ENCODE measurements at places on chromosomes 12 and 14. TPM values are rescaled to one million over a fixed set of nuclear protein-coding genes. Genes with fewer than 3 reads are reported as not detected.

Gene SLC5A8
- not detected for polyA plus RNA-seq

Gene KRT6A
- polyA plus RNA-seq: 0.11 TPM

DNA sequence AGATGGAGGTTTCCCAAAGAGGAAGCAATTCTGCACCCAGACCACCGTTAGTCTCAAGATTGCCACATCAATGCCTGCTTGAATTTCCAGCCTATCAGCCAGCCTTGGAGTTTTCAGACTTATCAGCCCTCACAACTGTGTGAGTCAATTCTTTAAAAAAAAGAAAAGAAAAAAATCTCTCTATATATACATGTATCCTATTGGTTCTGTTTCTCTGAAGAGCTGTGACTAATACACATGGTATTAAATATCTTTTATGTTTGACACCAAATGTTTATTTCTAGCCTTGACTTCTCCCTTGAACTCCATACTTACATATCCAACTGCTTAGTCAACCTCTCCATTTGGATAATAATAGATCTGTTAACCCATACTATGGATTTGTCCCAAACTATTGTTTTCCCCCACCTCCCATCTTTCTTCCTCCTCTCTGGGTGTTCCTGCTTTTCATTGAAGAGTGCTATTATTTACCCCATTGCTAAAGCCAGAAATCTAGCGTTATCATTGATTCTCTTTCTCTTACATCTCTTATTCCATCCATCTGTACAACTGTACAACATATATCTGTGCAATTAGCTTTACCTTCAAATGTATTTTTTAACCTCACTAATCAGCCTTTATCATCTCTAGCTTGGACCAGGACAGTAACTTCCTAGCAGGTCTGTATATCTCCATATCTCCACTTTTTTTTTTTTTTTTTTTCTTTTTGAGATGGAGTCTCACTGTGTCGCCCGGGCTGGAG, 22.7 kb upstream of the EID3 start:
- DNase-seq: peak; percentile 67

GRCh38 chr12:120710031-120710804, at the start of gene UNC119B:
Gene UNC119B, plus strand, starts transcription at chr12:120710458. Its CDS starts 17 bp downstream, at chr12:120710475.
- DNase-seq: peak; percentile 79

- DNase-seq: no peak
Observed at GRCh38 chr14:23047034-23047634, 5.1 kb downstream of the PSMB11 start.

DNA sequence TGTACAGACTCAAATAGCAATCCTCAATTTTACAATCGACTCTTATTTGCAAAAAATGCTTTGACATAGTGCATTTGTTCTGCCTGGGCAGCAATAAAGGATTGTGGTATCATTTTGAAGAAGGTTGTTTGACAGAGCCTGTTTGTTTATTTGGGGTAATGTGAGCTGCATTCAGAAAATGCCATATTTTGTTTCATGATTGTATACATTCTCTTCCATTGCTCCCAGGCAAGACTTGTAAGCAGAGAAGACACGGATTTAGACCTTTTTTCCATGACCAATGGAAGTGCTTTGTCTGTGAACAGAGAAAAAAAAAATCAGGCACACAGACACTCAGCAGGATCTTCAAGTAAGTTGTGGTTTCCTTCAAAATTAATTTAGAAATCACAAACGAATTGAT, 35.5 kb upstream of the ALX1 start:
- no peak for DNase-seq

DNA sequence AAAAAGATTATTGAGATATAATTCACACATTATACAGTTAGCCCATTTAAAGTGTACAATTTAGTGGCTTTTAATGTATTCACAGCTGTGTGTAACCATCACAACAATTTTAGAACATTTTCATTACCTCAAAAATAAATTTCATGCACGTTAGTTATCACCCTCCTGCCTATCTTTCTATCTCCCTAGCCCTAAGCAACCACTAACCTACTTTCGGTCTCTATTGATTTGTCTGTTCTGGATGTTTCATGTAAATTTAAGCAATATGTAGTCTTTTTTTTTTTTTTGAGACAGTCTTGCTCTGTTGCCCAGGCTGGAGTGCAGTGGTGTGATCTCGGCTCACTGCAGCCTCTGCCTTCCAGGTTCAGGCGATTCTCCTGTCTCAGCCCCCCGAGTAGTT, 439.4 kb downstream of the PCNX1 start:
- DNase-seq: no peak

Gene TAS2R42
- not detected for polyA plus RNA-seq

GRCh38 chr12:42372154-42372791, 46.3 kb downstream of the PPHLN1 start:
- peak; percentile 34 for DNase-seq

DNA sequence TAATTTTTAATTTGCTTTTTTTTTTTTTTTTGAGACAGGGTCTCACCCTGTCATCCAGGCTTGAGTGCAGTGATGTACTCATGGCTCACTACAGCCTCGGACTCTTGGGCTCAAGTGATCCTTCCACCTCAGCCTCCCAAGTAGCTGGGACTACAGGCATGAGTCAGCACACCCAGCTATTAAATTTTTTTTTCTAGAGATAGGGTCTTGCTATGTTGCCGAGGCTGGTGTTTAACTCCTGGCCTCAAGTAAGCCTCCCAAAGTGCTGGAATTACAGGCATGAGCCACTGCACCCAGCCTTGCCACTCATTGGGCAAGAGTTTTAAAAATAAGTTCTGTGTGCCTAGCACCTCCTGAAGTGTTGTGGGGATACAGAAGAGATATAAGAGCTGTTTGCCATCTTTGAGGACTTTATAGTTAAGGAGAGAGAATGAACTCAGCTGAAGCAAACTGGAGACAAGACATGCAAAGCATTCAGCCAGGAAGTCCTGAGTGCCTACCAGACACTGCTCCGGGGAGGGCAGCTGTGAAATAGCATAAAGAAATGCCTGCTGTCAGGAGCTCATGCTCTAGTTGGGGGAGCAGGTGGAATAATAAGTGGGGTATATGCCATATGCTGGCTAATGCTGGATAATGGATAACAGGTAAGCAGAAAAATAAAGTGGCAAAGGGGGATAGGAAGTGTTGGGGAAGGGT, 15.0 kb upstream of the EMP1 start:
- no peak for DNase-seq

GRCh38 chr12:52791271-52792184, 4.4 kb downstream of the KRT3 start:
- DNase-seq: no peak

DNA sequence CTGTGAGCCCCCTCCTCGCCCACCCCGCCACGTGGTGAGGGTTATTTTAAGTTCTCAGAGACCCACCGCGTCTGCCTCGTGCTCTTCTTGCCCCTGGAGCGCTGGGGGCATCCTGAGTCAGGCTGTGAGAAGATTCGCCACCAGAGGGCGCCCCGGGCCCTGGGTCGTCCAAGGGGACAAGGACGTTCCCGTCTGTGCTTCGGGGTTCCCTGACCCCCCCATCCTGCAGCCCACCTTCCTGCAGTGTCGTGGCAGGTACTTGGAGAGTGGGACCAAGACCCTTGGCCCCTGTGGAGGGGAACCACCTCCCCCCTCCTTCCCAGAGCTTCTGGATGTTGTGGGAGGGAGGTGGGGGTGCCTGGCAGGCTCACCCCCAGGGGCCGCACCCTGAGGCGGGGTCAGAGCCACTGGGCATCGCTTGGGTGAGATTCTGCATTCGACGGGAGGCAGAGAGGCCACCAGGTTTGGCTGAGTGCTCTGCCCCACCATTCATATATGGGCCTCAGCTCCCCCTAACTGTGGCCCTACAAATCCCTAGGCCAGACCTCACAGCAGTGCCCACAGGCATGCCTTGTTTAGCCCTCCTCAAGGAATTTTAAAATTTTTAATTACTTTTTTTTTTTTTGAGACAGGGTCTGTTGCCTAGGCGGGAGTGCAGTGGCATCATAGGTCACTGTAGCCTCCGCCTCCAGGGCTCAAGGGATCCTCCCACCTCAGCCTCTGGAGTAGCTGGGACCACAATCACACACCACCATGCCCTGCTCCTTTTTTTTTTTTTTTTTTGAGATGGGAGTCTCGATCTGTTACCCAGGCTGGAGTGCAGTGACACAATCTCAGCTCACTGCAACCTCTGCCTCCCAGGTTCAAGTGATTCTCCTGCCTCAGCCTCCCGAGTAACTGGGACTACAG, 17.0 kb downstream of the RHOF start:
- peak; percentile 88 for DNase-seq

DNA sequence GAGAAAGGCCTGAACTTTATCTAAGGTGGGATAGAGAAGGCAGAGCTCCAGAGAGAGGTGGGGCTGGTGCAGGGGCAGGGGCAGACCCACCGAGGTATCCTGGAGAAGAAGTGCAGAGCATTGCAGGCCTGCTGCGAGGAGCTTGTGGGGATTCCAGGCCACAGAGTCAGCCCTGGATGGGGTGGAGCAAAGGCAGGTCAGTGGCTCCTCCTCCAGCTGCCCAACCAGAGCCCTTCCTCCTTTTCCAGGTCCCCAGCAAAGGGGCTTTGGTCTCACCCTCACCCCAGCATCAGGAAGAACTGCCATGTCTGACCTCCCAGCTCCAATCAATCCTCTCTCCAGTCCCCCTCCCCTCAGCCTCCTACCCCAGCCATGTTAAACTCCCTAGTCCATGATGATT, 19.8 kb upstream of the ZNF740 start:
- no peak for DNase-seq

Gene OVCH1
- not detected for polyA plus RNA-seq

Gene PNN
- polyA plus RNA-seq: 108 TPM

- no peak for DNase-seq
Observed at GRCh38 chr12:12741660-12742059, 24.5 kb downstream of the CDKN1B start.

- no peak for DNase-seq
Observed at GRCh38 chr12:15556411-15557102, 232.6 kb downstream of the EPS8 start.

DNA sequence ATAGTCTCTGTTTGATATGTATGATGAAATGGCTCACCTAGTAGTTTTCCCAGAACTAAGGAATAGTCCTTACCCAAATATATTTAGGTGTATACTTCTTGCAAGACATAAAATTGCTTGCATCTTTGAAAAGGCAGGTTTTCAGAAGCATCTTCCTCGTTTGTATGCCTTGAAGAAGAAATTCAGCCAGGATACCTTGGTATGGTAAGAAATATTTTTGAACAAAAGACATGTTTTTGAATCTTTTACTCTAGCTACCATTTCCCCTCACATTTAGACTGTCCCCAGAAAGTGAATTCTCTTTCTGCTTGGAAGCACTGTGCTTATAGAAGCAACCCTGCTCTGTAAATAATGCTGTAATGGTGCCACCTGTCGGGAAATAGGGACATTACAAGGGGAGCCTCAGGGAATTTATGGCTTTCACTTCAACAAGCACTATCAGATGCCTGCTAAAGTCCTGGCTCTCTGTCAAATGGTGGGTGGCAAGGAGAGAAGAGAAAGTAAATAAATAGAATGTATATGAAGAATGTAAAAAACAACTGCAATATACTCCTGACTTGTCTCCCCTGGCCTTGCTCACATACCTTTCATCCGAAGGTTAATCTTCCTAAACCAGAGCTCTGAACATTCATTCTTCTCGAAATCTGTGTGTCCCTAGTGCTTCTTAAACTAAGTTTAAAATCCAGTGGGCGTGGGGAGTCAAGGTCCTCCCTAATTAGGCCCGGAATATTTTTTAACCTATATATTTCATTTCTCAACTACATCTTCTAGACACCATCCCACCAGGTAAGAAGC, 6.1 kb downstream of the CCDC184 start:
- DNase-seq: peak; percentile 74

GRCh38 chr14:38887696-38888095, 215.3 kb downstream of the SEC23A start:
- DNase-seq: no peak

Gene FOXG1
- 0.07 TPM for polyA plus RNA-seq

DNA sequence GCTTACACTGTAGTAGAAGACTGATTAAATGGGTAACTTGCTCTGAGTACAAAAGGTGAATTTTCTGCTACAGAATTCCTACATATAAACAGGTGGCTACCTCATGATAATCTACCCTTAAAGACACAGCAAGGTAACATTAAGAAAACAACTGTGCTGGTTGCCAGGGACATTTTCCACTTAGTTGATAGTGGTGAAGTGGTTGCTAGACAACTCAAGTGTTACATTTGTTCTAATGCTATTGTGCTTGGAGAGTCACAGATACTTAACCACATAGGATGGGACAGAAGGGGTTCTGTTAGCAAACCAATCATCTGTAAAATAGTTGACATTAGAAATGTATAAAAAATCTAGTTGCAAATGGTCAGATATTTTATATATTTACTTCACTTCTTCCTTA, 870.3 kb upstream of the SEL1L start:
- no peak for DNase-seq

Gene KCNH5
- not detected for polyA plus RNA-seq

DNA sequence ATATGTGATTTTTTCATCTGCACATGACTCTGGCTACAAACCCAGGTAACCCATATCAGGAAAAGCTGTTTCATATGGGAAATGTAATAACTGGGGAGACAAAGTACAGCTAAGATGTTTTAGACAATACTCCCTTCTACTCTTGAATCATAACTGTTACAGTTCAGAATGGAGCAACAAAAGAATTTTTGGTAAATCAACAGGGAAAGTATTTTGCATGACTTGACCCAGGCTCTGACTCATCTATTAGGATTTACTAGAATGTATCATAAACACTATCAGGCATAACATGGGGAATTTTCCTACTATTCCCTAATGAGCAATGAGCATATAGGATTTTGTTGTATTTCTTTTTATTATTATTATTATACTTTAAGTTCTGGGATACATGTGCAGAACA, 553.0 kb downstream of the SLC16A7 start:
- no peak for DNase-seq

DNA sequence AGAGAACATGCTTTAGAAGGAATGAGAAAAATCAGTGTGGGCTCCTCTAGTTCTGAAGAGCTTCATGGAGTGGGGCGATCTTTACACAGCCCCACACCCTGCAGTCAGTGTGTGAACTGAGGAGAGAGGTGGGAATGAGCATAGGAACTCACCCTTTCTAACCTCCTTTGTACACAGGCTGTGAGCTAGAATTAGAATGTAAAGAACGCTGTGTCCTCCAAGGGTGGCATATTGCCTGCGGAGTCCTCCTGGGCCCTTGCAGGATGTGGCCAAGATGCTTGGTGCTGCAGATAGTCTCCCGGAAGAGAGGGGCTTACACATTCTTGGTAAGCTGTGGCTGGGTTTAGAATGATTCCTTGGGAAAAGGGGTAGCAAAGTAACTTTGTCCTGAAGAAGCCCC, 43.9 kb downstream of the NINJ2 start:
- no peak for DNase-seq

Measured in A549 (cell line).